Mammary epithelial cell (primary cell): ENCODE measurements at places on chromosomes 7 and 10. TPM values are rescaled to one million over a fixed set of nuclear protein-coding genes. Genes with fewer than 3 reads are reported as not detected.

MKRN1 gene
- total RNA-seq, result 69.6 and 76.3 TPM in 2 replicates

HKDC1 gene
- under 0.01 TPM for total RNA-seq

TFEC gene
- total RNA-seq, result 0.17 TPM

CREB5 gene
- 17.8 TPM for total RNA-seq
